ENCODE measurements at places on chromosomes 2 and 18.

GRCh38 chr2:133599211-133599803 lies 31.0 kb upstream of the NCKAP5 start:
- no peak for DNase-seq

GRCh38 chr2:16478434-16479210 lies 187.0 kb downstream of the CYRIA start:
- DNase-seq, result no peak

DNA sequence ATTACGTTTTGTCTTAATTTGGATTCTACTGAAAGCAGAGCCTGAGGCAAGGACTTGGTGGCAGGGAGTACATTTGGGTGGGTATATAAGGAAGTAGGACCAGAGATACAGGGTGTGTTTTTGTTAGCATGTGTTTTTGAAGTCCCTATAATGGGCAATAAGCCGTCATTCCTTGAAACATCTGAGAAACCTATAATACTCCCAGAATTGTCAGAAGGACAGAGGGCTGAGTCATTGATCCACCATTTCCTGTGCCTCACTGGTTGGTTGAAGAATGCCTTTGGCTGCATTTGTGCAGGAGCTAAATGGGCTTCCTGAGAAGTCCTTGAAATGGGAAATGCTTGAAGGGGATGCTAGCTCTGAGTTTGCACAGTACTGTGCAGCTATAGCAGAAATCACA lies 281.8 kb upstream of the ZEB2 start:
- no peak for DNase-seq

GRCh38 chr2:8534729-8535468 lies 147.0 kb upstream of the ID2 start:
- peak; percentile 63 for DNase-seq

GRCh38 chr2:224369028-224369632 lies 32.8 kb downstream of the FAM124B start:
- DNase-seq, result no peak

- DNase-seq, result no peak
These were observed 35.8 kb downstream of the POLR1A start for GRCh38 chr2:86069783-86070339.

GRCh38 chr2:221572821-221573429 lies 821 bp upstream of the EPHA4 start:
- peak; percentile 20 for DNase-seq

DNA sequence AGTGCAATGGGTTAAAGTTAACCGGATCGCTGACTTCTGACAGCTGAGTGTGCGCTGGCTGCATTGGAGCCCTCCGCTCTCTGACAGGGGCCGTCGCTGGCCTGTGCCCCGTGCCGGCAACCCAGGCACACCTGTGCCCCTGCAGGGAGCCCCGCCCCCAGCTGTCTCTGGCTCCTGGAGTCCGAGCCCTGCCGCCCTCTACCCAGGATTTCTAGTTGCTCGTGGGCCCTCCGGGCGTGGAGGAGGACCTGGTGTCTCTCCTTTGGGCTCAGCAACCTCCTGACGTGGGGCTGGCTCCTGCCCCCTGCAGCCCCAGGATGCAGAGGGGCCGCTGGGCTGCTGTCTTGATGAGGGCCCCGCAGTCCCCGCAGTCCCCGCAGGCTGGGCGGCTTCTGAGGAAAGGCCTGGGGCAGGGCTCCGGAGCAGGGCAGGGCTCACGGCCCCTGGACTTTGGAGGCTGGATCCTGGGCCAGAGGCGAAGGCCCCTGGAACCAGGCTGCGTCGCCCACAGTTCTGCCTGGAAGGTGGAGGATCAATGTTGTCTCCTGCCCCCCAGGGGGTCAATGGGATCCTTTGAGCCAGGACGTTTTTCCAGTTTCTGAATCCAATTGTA lies 172.8 kb downstream of the RNF144A start:
- no peak for DNase-seq

DNA sequence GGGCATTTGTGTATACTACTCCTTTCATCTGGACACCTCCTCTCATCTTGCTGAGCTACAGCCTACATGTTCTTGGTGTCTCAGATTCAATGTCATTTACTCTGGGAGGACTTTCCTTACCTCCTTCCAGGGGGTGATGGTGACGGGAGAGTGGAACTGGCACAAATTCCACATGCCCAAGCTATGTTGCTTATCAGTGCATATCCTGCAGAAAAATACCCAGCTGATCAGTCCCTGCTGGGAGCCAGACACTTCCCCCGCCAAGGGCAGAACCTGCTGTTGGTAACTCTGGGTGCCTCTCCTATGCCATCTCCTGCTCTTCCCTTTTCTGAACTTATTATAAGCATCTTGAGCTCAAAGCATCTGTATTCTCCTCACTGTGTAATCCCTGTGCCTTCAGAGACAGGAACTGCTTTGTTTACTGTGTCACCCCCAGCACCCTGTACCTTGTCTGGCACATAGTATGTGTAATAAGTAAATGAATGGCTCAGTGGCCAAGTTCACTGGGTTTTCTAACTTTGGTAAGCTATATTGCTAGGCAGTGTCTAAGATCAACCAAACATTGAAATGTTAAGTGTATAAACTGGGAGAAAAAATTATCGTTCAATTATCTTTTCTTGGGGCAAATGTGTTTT lies 87.7 kb upstream of the LPIN2 start:
- DNase-seq, result no peak

- no peak for DNase-seq
These were observed 190.1 kb downstream of the ZNF385B start for GRCh38 chr2:179671043-179671981.
